SJCRH30 (cell line): ENCODE measurements at places on chromosomes 5 and 9. TPM values are rescaled to one million over a fixed set of nuclear protein-coding genes. Genes with fewer than 3 reads are reported as not detected.
A peak's percentile ranks its signal among the peaks of the same experiment; 100 is the strongest.

DNA sequence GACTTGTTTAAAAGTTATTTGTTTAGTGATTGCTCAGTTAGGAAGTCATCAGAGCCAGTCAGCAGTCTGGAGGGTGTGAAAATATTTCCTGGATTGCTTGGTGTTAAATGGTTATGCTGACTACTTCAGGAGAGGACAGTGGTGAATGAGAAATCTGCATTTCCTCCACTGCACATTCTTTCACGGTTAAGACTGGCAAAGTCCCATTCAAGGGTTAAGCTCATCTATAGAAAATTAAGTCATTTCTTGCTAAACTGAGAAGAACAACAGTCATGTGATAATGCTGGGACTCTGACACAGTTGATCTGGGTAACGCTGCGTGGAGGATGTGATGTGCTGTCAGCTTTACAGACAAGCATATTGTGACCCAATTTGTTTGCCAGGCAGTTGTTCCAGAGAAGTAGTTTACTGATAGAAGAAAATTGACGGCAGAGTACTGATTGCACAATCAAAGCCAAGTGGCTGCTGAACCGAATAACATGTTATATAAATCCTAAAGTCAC is 80.4 kb downstream of the GRAMD2B start:
- DNase-seq, result no peak

GRCh38 chr5:66306105-66306843 is 162.2 kb downstream of the SREK1 start:
- peak; percentile 59 for DNase-seq

GRCh38 chr5:54524704-54525103 is 7.1 kb downstream of the SNX18 start:
- no peak for DNase-seq

- DNase-seq, result no peak
Measured at GRCh38 chr5:147913786-147914185, 7.4 kb upstream of the C5orf46 start.

- peak; percentile 80 for DNase-seq
Measured at GRCh38 chr9:114677418-114677817, 4.6 kb downstream of the TEX48 start.

DNA sequence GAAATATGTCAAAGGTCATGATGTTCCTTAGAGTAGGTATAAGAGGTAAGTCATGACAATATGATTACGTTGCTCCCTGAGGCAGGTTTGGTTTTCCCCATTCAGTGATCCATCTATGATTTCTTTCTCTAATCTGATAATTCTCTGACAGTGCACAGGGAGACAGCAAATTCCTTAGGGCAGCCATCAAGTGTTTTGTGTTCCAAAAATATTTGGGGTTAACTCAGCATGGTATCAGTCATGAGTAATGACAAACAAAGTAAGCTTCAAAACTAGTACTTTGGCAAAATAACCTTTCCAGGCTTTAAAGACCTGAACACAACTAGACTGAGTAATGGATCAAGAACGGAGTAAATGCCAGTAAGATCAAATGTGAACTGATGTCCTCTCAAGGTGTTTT is 55.3 kb upstream of the SPATA31E1 start:
- DNase-seq, result no peak

GRCh38 chr5:154318691-154319090 is 127.1 kb upstream of the SAP30L start:
- no peak for DNase-seq

- DNase-seq, result no peak
Measured at GRCh38 chr9:20309124-20309523, 313.2 kb downstream of the MLLT3 start.

DNA sequence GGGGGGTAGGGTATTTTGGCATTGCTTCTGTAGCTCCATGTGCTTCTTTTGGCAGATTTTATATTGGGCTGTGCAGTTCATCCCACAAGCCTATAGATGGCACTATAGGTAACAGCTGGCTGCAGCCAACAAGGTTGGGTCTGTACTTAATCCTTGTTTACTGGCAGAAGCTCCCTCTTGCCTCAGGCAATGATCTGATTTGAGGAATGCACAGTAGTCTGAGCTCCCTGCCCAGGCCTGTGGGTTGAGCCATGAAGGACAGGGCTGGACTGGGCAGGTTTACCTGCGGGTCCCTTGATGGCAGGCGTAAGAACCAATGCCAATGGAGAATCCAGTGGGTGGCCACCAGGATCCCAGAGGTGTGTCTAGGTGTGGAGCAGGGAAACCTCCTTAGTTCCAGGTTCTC is 11.7 kb upstream of the OR1J2 start:
- DNase-seq, result peak; percentile 70

GRCh38 chr5:7728076-7728475 is 122.9 kb downstream of the CFAP90 start:
- peak; percentile 67 for DNase-seq

C5orf52 gene
- total RNA-seq, result not detected in 2 replicates

SMC2 gene
- 94.6 and 107 TPM in 2 replicates for total RNA-seq

PFN3 gene
- not detected in 2 replicates for total RNA-seq

IL5 gene
- not detected in 2 replicates for total RNA-seq

SRD5A1 gene
- 9.7 and 11.2 TPM in 2 replicates for total RNA-seq

CARD9 gene
- 8.8 and 11.8 TPM in 2 replicates for total RNA-seq

GBA2 gene
- total RNA-seq, result 34.4 and 37.1 TPM in 2 replicates

UNC5A gene
- total RNA-seq, result 0.18 and 0.20 TPM in 2 replicates
